ENCODE measurements at places on chromosomes 11 and 22.

DNA sequence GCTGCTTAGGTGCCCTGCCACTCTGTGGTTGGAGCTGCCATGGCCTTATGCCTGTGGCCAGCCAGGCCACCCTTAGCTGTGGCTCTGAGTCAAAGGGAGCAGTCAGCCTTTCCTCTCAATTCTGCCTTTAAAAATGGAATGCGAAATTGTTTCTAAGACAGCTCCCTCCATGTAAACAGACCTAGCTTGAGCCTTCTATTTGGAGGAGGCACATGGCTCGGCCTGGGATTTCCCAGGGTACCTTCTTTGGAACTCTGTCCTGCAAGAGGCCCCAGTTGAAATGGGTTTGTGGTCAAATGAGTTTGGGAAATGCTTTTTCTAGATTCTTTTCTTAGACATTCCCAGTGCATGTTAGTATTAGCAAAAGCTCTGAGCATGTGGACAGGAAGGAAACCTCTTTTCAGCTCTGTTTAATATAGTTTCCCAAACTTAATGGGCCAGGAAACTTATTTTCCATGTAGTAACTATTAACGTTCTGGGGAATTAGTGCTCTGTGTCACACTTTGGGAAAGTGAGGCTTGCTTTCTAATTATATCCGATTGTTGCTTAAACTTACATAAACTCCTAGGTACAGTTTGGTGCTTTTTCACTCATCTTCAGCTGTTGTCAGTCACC lies 7.8 kb downstream of the PHOX2A start:
- no peak for DNase-seq

DNA sequence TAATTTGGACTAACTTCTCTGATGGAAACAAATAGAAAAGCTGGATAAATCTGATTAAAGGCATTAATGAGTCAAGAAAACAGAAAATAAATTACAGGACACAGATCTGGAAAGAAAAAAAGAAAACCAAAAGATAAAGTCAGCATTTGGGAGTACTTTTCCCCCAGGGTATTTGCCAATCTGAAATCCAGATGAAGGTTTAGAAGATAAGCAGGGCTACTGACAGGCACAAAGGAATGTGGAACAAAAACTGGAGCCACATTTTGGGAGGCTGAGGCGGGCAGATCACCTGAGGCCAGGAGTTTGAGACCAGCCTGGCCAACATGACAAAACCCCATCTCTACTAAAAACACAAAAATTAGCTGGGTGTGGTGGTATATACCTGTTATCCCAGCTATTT lies 57.2 kb downstream of the SBF2 start:
- no peak for DNase-seq

DNA sequence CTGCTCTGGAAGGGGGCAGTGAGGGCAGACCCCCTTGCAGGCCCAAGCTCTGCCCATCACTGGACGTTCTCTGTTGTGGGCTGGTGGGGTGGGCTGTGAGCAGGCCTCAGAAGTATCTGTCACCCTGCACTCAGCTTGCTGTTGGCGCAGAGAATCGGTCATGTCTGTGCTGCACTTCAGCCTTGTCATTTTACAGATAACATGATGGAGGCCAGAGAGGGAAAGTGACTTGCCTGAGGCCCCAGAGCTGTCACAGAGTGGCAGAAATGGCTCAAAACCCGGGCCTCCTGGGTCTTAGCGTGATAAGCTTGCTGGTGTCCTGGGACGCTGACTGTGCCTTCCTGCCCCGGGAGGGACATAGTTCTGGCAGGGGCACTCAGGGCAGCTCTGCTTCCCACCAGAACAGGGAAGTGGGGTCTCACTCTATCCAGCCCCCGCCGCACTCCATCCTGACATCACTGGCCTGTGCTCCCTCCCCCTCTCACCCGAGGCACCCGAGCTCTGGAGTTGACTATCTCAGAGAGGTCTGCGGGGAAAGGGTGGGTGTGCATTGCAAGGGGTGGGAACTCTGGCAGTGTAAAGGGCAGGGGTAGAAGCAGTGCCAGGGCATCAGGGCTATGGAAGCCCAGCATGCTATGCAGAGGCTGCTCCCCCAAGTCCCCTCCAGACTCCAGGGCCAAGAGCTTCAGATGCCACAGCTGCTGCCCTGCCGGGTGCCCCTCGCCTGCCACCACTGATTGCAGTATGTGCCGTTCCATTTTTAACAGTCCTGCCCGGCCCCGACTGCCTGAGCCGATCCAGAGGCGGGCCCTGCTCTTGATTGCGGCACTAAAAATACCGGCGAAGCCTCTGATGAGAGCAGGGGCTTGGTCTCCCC lies 50.4 kb upstream of the NECTIN1 start:
- DNase-seq = no peak

GRCh38 chr11:63766531-63767235 lies 1.9 kb downstream of the ZFTA start:
- no peak for DNase-seq

DNA sequence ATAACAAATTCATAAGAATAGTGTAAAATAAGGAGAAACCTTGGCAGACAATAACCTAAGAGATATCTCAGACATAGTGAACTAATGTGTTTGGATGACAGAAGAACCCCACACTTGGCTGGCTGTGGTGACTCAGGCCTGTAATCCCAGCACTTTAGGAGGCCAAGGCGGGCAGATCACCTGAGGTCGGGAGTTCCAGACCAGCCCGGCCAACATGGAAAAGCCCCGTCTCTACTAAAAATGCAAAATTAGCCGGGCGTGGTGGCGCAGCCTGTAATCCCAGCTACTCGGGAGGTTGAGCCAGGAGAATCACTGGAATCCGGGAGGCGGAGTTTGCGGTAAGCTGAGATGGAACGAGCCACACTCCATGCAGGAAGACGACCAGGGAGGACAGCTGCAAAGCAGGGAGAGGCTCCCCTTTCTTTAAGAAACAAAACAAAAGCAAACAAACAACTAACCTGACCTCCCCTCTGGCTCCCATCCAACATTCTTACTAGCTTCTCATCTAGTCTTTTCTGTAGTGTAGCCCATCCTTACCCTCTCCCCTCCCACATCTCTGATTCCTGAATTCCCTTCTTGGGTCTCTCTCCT lies 84.2 kb downstream of the ZNF280B start:
- no peak for DNase-seq

DNA sequence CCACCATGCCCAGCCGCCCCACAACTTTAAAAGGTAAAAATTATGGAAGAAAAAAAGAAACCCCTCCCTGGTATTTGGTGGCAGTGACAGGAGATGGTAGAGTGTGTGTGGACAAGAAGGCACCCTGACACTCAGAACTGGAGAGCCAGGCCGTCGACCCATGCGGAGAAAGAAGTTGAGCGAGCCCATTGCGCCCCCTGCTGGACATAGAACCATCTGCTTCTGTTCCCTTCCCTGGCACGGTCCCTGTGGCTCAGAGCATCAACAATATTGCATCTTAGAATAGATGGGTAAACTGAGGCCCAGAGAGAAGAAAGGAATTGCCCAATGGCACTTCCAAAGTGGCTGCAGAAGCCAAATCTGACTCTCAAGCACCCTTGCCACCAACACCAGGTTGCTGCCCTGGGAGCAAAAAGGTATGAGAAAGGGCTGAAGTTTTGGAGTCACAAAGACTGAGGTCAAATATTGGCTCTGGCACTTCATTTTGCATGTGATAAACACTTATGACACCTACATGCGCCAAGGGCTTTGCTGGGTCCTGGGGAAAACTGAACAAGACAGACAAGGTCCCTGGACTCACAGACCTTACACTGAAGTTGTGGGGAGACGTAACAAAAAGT lies 8.6 kb downstream of the MRPL11 start:
- DNase-seq = peak; percentile 79

DNA sequence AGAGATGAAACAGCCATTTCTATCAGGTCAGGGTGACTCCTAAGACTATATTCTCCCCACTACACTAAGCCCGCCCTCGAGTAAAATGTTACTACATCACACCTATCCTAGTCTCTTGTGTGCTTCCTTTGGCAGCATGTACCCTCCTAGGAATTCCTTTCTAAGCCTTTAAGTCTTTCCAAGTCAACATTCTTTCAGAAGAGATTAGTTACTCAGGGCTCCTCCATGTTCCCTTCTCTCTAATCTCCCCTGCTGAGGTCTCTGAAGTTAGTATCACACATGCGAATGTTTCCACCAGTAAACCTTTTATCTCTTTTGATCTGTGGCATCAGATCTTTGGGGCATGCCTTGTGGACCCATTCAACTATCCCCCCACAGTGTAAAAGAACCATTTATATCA lies 873.7 kb upstream of the FAT3 start:
- DNase-seq = no peak

- DNase-seq = no peak
These were observed 69.9 kb downstream of the MPPED1 start for GRCh38 chr22:43481568-43482317.

GRCh38 chr11:47325271-47326041 lies 27.0 kb downstream of the MYBPC3 start:
- no peak for DNase-seq

GRCh38 chr11:74769055-74769707 lies 20.5 kb downstream of the RNF169 start:
- DNase-seq = no peak

DNA sequence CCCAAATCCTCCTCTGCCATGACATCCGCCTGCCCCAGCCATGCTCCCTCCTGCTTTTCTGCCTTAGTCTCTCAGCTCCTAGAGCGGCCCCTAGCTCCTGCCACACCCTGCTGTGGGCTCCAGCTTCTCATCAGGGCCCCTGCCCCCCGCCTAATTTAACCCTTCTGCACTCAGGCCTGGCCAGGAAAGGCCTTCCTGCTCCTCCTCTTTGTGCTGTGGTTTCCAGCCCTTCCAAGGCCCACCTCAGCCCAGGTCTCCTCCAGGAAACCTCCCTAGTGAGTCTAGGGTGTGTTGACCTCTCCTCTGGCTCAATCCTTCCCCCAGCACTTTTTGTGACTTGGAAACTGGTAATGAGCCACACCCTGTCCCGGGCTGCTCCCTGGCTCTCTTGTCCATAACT lies 11.3 kb downstream of the PTPN5 start:
- DNase-seq = no peak

DNA sequence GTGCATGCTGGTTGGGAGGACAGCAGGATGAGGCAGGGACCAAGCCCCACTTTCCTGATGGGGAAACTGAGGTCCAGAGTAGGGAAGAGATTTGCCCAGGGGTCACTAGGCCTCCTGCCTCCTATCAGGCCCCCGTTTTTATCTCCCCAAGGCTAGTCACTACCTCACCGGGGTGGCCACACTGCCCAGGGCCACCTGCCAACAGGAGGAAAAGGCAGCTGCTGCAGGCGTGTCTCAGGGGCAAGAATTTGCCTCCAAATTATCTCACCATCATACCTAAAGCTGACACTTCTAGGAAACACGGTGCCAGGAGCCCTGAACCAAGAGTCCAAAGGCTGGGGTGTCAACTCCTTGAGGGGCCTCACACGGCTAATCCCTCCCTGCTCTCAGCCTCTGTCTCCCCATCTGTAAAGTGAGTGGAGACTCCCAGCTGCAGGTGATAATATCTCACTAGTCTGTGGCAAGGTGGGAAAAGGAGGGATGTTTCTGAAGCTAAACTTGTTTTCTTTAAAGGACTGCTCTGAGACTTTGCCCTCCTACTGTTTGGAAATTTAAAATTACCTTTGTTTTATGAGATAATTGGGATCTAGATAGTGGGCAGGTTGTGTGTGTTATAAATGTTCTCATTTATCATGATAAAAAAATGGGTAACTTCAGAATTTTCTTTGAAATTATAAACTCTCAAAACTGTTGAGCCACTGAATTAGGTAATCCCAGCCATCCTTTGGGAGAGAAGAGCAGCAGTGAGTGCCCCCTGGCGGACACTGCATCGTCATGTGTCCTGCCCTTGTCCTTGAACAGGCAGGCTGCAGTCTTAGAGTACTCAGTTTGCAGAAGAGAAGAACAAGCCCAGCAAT lies 60.0 kb downstream of the MYO7A start:
- peak; percentile 85 for DNase-seq

- DNase-seq = no peak
These were observed 549.3 kb upstream of the CCDC90B start for GRCh38 chr11:83835423-83835822.

GRCh38 chr11:15236559-15236958 lies 121.8 kb downstream of the INSC start:
- DNase-seq = no peak

GRCh38 chr22:33579448-33580093 lies 340.7 kb downstream of the LARGE1 start:
- DNase-seq = peak; percentile 81

DNA sequence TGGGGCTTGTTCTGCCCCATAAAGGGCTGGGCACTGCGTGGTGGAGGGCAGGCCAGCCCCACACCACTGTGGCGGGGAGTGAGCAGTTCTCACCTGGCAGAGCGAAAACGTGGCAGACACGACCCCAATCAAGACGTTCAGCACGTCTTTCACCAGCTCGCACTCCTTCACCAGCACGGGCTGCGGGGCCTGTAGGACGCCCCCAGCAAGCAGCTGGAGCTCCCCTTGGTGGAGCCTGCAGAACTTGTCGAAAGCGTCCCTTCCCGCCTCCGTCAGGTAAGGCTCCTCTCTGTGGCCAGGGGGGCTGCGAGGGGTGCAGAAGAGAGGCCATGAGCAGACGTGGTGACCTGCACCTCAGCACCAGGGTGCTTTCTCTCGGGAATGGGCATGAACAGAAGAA lies 11.6 kb downstream of the TUBGCP6 start:
- DNase-seq = no peak

DNA sequence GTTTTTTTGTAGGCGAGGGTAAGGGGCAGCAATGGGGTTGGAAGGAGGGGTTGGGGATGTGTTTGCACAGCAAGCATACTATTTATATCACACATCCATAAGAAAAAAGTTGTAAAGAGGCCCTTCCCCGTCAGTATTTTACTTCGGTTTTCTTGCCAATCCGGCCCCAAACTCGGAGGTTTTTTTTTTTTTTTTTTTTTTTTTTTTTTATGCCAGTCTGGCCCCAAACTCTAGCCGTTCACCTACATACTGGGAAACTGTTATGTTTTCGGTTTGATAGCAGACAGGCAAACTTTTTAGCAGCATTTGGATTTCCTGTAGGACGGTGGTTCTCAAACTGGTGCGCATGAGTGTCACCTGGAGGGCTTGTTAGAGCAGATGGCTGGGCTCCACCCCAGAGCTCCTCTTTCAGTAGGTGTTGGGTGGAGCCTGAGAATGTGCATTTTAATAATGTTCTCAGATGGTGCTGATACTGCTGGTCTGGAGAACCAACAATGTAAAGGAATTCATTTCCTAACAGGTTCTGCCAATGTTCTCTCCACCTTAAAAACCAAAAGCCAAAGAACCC lies 76.5 kb upstream of the ZBED5 start:
- DNase-seq = peak; percentile 21

GRCh38 chr11:57453543-57454177 lies 6.7 kb upstream of the RTN4RL2 start:
- no peak for DNase-seq
